ENCODE measurements at places on chromosomes 7 and 10.

DNA sequence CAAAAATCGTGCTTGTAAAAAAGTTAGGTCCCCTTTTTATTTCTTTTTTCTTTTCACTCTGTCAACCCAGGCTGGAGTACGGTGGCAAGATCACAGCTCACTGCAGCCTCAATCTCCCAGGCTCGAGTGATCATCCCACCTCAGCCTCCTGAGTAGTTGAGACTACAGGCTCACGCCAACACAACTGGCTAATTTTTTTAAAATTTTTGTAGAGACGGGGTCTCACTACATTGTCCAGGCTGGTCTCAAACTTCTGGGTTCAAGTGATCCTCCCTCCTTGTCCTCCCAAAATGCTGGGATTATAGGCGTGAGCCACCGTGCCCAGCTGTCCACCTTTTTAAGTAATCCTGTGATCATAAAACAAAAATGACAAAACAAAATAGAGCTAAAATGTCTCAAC lies 19.4 kb upstream of the ARHGAP12 start:
- no peak overlapping the region for H3K4me3 ChIP-seq
- DNase-seq: no peak
- peak overlapping the region; percentile 15 for H3K27ac ChIP-seq
- no peaks in the 10 kb centered on the region for H3K36me3 ChIP-seq
- H3K4me1 ChIP-seq: peaks cover 9% of the 10 kb centered on the region
- no peaks in the 10 kb centered on the region for H3K27me3 ChIP-seq

- H3K4me3 ChIP-seq: no peak overlapping the region
- DNase-seq: no peak
- H3K4me1 ChIP-seq: no peaks in the 10 kb centered on the region
- no peaks in the 10 kb centered on the region for H3K36me3 ChIP-seq
- no peak overlapping the region for H3K27ac ChIP-seq
- no peaks in the 10 kb centered on the region for H3K27me3 ChIP-seq
Observed at GRCh38 chr10:71878327-71879034, 27.4 kb upstream of the PSAP start.

DNA sequence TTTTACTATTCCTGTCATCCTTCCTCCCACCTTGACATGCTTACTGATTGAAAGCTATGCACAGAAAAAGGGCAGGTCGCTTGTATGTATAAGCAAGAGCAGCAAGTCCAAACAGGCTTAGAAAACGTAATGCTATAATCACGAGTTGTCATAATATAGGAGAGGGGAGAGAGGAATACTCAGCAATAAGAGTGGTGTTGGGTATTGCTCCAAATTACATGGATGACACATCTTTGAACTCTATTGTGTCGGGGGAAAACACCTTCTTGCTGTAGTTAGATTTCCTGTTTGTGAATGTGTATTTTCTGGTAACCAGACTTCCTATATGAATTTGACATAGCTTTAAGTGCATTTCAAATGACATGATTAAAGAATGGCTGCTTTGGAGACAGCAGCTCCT lies 7.5 kb downstream of the MET start:
- no peak for DNase-seq
- H3K27me3 ChIP-seq: peaks cover 3% of the 10 kb centered on the region

DNA sequence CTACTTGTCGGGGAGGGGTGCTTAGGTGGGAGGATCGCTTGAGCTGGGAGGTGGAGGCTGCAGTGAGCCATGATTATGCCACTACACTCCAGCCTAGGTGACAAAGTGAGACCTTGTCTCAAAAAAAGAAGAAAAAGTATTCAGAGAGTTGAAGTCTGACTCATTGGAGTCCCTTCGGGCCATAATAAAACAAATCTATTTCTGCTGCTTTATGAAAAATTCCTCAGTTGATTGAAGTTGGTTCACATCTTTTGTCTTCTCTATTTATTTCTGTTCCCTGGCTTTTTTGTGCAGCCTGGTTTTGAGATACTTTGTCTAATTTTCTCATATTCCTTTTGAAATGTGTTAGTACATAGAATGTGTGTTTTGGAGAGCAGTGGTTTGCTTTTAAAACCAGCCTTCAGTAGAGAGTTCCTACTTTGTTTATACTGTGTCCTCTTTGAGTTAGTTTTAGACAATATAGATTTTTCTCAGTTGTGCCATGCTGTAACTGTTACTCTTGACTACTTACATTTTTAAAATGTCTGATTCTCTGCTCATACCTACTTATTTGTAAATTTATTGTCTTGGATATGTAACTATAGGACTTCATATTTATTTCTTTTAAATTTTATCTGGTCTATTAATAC lies 36.7 kb downstream of the LUC7L2 start:
- H3K27me3 ChIP-seq: no peaks in the 10 kb centered on the region
- no peak overlapping the region for H3K27ac ChIP-seq
- H3K4me3 ChIP-seq: no peak overlapping the region
- DNase-seq: no peak

DNA sequence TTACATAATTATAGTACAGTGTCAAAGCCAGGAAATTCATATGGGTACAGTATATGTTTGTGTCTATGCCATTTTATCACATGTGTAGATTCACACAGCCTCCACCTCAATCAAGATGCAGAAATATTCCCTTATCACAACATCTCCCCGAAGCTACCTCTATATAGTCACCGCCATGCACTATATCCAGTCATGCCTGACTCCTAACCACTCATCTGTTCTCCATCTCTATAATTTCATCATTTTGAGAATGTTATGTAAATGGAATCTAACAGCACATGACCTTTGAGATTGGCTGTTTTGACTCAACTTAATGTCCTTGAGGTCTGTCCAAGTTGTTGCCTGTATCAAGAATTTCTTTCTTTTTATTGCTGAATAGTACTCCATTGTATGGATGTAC lies 22.3 kb upstream of the SLC25A13 start:
- no peaks in the 10 kb centered on the region for H3K36me3 ChIP-seq
- no peaks in the 10 kb centered on the region for H3K27me3 ChIP-seq
- H3K4me1 ChIP-seq: no peaks in the 10 kb centered on the region
- no peak overlapping the region for H3K27ac ChIP-seq
- no peak for DNase-seq

DNA sequence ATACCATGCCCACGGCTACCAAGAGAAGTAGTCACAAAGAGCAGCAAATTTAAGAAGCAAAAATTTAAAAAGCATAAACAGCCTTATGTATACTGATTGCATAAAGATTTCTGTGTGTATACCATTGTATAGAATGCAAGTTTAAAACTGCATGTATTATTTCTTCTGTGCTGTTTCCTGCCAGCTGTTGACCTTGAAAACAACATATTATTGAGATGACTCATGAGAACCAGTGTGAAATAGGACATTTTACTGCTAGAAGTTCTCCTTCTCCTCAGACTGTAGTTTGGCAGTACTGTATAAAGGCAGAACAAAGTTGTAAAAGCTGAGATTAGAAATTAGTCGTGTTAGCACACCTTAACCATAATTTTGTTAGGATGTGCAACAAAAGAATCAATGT lies 42.3 kb upstream of the SGCE start:
- no peak overlapping the region for H3K4me3 ChIP-seq
- no peak overlapping the region for H3K27ac ChIP-seq
- DNase-seq: no peak

- no peak overlapping the region for H3K4me3 ChIP-seq
- no peaks in the 10 kb centered on the region for H3K4me1 ChIP-seq
- no peak for DNase-seq
- H3K27me3 ChIP-seq: no peaks in the 10 kb centered on the region
Observed at GRCh38 chr7:142063551-142064442, 47.7 kb upstream of the MGAM2 start.

GRCh38 chr7:115037128-115037802 lies 115.4 kb downstream of the MDFIC start:
- H3K4me1 ChIP-seq: no peaks in the 10 kb centered on the region
- no peaks in the 10 kb centered on the region for H3K36me3 ChIP-seq
- no peaks in the 10 kb centered on the region for H3K27me3 ChIP-seq

DNA sequence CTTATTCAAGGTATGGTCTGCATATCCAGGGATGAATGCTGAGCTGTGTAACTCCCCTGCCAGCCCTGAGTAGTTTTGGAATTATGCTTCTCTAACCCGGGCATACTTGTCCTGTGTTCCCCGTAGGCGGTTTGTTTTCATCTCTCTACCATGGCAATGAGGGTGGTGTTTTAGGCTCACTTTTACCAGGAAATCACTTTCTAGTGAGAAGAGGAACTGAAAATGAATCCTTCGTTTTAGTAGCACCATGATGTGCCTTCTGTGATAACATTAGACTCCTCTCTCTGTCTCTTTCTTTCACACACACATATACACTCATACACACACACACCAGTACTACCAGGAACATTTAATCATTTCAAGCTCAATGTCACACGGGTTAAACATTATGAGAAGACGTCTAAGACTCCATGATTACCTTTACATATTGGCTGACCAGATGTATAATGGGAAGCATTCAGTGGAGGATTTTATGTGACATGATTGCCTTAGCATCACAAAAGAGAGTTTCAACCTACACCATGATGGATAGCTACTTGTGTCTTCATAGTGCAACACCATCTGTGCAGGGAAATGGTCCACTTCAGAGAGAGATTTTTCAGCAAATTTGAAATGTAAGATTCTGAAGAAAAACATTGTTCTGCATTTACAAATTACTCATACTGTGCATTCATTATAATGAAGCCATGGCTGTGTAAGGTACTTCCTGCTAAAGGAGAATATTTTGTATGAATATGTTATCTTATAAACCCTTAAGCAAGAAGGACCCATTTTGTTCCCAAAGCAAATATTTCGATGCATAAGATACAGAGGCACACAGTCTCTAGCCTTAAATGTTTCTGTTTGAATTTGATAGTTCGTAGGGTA lies 31.0 kb upstream of the PFKP start:
- no peak for DNase-seq
- H3K36me3 ChIP-seq: no peaks in the 10 kb centered on the region
- H3K27ac ChIP-seq: no peak overlapping the region
- no peaks in the 10 kb centered on the region for H3K4me1 ChIP-seq

DNA sequence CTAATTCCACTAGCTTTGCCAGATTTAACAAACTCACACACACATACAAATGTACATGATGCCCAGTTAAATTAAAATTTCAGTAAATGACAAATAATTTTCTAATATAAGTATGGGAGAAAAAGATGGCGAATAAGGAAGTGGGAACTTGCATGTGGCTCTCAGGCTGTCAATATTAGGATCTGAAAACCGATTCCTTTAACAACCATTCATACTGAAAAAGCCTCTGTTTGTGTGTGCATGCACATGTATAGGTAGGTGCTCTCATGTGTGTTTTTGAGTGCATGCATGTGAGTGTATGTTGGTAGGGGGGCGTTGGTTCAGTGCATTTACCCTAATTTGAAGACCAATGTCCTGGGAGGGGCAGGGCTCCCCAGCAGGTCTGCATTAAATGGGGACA lies 125.3 kb downstream of the HTR7 start:
- no peaks in the 10 kb centered on the region for H3K36me3 ChIP-seq
- no peak overlapping the region for H3K4me3 ChIP-seq
- no peak for DNase-seq
- no peaks in the 10 kb centered on the region for H3K27me3 ChIP-seq

DNA sequence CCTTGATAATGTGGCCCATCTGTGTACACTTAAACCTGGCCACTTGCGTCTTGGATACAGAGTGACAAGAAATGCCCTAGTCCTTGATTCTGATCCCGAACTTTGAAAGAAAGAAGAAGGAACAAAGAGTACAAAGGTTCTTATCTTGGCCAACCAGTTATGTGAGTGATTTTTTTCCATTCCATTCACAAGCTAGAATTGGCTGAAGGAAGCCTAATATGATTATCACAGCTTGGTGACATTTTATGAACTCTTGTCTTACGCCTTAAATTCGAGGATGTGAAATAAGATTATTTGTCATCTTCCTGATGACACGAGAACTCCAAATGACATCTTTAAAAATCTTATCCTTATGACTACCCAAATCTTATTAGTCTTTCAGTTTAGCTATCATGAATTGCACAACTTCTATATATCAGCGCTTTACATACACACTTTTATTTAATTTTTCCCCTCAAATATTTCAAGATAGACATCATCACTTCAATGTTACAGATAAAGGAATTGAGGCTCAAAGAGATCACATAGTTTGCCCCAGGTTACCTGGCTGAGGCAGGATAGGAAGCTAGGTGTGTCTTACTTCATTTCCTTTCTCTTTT lies 13.0 kb upstream of the SP4 start:
- no peaks in the 10 kb centered on the region for H3K36me3 ChIP-seq
- no peak for DNase-seq
- no peaks in the 10 kb centered on the region for H3K4me1 ChIP-seq

GRCh38 chr7:70833726-70834125 lies 298.2 kb upstream of the GALNT17 start:
- no peak for DNase-seq
- H3K27me3 ChIP-seq: no peaks in the 10 kb centered on the region
- H3K36me3 ChIP-seq: no peaks in the 10 kb centered on the region

DNA sequence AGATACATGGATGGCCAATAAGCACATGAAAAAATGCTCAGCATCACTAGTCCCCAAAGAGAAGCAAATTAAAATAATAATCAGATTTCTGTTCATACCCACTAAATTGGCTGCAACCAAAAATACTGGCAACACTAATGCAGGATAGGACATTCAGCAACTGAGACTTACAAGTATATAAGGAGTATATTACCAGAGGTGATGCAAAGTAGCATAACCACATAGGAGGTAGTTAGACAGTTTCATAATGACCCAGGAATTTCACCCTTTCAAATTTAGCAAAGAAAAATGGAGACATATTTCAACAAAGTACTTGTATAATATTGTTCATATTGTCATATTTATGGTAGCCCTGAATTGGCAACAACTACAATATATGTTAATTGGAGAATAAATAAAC lies 727.8 kb downstream of the GRID1 start:
- no peaks in the 10 kb centered on the region for H3K27me3 ChIP-seq
- H3K4me1 ChIP-seq: no peaks in the 10 kb centered on the region

- no peak overlapping the region for H3K27ac ChIP-seq
- H3K36me3 ChIP-seq: no peaks in the 10 kb centered on the region
- no peak for DNase-seq
- H3K4me1 ChIP-seq: no peaks in the 10 kb centered on the region
- no peak overlapping the region for H3K4me3 ChIP-seq
Observed at GRCh38 chr7:151735186-151735850, 141.6 kb downstream of the PRKAG2 start.

DNA sequence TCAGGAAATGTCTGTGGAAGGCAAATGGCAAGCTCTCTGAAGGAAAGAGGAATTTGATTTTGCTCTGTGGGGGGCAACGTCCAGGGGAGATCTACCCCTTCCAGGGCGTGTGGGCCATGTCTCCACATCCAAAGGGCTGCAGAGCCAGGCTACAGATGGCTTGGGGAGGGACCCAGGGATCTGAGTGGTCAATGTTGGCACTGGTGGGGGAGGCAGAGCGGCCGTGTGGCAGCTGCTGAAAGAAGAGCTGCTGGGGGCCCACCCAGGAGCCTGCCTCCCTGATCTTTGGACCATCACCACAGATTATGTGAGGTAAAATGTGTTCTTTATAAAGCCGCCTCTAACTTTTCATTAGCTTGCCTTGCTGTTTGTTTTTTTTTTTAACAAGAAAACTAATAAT lies 144.1 kb downstream of the HERPUD2 start:
- H3K4me1 ChIP-seq: no peaks in the 10 kb centered on the region
- H3K27me3 ChIP-seq: no peaks in the 10 kb centered on the region
- DNase-seq: no peak
- H3K4me3 ChIP-seq: no peak overlapping the region
- no peaks in the 10 kb centered on the region for H3K36me3 ChIP-seq
